ENCODE measurements at places on chromosomes 12 and 14.

- DNase-seq, result no peak
Observed at GRCh38 chr12:21617030-21617429, 12.4 kb upstream of the GYS2 start.

DNA sequence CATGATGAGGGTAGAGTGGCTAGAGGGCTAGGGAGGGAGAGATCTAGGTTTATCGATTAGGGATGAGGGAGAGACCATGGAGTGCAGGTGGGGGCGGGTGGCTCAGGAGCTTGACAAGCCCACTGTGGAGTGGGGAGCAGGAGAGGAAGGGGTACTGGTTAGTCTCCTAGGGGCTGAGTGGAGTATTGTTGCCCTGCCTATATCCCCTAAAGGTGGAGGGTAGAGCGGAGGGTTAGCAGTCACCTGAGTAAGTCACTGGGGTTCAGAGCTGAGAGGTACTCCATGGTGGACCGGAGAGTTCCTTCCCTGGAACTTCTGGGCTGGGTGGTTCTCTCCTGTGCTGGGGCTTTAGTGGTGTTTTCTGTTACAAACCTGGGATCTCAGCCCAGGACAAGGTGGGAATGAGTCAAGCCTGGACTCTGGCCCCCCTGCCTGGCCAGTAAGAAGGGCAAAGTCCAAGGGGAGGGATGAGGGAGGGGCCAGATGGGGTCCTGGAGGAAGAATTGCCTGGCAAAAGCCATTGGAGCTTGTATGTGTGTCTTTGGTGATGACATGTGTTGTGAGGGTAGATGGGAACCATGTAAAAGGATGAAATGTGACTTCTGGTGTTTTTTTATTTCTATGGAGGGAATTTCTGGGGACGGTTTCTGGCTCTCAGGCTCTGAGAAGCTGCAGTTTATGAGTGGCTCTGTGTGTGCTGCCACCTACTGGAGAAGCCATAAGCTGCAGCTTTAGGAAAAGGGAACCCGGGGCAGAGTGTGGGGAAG lies at the start of gene CIDEB:
Gene CIDEB (minus strand): TSS at position 403 of the 767 bp plus-strand sequence. CDS start 119 bp downstream, at position 284.
- DNase-seq, result peak; percentile 63

- DNase-seq, result peak; percentile 84
Observed at GRCh38 chr12:98352218-98352811, 163.1 kb upstream of the TMPO start.

- peak; percentile 20 for DNase-seq
Observed at GRCh38 chr14:58488550-58488949, 61.0 kb downstream of the KIAA0586 start.

GRCh38 chr12:53010955-53011354 lies 4.7 kb downstream of the EIF4B start:
- DNase-seq, result no peak

- no peak for DNase-seq
Observed at GRCh38 chr12:11678781-11679180, 29.3 kb downstream of the ETV6 start.

- DNase-seq, result no peak
Observed at GRCh38 chr14:37247791-37248461, 50.2 kb downstream of the MIPOL1 start.

DNA sequence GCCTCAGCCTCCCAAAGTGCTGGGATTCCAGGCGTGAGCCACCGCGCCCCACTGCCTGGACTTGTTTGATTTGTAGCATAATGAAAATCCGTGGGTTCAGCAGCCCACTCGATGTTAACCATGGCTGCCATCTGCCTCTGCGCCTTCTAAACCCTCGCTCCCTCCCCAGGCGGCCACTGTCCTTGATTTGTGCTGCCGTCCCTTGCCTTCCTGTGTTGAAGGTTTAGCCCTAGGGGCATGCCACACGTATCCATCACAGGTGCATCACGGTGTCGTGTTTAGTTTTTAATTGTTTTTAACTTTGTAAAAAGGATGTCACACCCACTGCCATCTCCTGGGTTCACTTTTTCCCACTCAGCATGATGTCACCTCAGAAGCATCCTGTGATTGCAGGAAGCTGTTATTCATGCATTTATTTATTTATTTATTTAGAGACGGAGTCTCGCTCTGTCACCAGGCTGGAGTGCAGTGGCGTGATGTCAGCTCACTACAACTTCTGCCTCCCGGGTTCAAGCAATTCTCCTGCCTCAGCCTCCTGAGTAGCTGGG lies 24.5 kb upstream of the ULK1 start:
- no peak for DNase-seq

GRCh38 chr12:98606359-98606988 lies 13.0 kb downstream of the SLC25A3 start:
- DNase-seq, result no peak

DNA sequence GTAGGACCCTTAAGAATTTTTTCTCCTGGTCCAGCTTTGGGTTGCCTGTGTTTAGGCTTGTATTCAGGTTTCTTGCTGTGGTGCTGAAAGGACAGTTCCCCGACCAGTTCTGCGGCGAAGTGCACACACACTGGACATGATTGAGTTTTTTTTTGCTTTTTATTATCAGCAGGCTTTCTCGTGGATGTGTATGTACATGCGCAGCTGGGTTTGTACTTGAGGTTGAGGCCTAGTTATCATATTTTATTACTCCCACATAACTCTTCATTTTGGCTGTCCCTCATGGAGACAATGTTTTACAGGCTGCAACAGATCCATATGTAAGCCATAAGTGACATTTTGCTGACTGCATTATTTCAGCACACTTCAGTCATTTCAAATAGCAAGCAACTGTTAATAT lies 2.5 kb downstream of the SCN8A start:
- peak; percentile 21 for DNase-seq

DNA sequence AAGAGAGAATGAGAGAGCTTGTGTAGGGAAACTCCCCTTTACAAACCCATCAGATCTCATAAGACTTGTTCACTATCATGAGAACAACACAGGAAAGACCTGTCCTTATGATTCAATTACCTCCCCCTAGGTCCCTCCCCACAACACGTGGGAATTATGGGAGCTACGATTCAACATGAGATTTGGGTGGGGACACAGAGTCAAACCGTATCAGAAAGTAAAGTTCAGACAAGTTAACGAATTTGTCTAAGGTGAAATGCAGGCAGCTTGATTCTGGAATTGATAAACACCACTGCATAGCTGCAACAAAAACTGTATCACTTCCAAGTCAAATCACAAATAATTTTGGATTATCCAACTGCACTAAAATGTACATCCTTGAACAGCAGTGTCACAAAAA lies 47.4 kb downstream of the FOXN3 start:
- DNase-seq, result no peak

DNA sequence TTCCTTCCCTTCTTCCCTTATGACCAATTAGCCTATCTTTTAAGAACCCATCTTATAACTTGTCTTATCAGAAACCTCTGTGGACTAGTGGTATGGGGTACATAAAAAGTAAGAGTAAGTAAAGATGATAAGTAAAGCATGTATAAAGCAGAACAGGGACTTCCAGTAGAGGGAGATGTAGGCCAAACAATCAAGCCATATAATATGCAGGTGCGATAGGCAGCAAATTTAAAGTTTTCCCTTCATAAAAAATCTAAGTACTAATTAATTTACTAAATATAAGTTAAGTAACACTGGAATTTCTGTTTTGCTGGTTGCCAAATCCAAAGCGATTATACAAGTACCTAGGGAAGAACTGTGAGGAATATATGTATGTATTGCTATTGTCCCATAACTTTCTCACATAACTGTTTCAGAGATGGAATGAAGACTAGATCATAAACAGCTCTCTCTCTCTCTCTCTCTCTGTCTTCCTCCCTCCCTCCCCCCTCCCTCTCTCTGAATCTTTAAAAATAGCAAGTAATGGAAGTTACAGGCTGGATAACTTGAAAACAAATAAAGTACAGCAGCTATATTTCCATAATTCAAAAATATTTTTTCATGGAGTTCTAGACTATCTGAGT lies 25.7 kb downstream of the METTL25 start:
- DNase-seq, result peak; percentile 26

DNA sequence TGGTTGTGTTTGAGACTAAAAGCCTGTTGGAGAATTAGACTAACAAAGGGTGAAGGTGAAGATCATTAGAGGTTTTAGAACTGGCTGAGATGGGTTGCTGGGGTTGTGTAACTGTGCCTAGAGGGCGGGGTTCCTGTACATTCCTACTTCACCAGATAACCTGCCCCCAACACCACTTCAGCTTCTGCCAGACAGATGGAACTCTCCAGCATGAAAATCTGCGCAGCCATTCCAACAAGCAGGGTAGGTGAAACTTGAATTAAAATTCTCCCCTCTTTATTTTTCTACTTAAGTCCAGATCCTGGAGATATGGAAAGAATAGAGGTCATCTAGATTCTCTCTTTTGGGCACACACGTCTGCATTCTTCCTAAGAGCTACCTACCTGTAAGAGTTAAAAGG lies 6.0 kb downstream of the FOXG1 start:
- no peak for DNase-seq

GRCh38 chr14:72583316-72584272 lies 310.3 kb downstream of the DPF3 start:
- DNase-seq, result no peak

DNA sequence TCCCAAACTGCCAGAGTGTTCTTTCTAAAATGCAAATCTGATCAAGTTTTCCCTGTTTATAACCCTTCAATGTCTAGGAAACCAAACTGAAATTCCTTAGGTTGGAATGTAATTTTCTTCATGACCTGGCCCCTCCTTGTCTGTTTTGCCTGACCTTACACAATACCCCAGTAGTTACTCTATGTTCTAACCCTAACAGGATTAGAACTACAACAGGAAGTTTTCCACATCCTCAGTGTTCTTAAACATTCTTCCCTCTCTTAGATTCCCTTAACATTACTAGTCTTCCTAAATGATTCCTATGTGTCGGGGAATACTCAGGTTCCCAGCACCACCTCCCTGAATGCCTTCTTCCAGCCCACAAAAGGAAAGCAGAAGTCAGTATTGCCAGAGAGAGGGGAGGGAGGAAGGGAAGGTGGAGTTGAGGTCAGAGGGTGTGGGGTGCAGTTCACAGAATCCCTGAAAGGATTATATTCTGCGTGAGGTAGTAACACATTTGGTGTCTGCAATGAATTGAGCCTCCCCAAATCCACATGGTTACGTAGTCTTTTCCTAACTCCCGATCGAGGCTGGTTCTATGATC lies 72.6 kb downstream of the BBS10 start:
- no peak for DNase-seq

DNA sequence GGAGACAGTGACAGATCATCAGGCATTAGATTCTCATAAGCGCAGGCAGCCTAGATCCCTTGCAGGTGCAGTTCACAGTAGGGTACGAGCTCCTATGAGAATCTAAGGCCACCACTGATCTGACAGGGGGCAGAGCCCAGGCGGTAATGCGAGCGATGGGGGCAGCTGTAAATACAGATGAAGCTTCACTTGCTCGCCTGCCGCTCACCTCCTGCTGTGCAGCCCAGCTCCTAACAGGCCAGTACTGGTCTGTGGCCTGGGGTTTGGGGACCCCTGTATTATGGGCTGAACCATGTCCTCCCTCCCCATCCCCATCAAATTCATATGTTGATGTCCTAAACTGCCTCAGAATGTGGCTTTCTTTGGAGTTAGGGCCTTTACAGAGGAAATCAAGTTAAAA lies 63.2 kb downstream of the NOS1 start:
- DNase-seq, result no peak

- DNase-seq, result no peak
Observed at GRCh38 chr14:77989441-77989991, 180.7 kb upstream of the NRXN3 start.

GRCh38 chr12:120362516-120363273 lies 6.3 kb downstream of the MSI1 start:
- DNase-seq, result no peak

DNA sequence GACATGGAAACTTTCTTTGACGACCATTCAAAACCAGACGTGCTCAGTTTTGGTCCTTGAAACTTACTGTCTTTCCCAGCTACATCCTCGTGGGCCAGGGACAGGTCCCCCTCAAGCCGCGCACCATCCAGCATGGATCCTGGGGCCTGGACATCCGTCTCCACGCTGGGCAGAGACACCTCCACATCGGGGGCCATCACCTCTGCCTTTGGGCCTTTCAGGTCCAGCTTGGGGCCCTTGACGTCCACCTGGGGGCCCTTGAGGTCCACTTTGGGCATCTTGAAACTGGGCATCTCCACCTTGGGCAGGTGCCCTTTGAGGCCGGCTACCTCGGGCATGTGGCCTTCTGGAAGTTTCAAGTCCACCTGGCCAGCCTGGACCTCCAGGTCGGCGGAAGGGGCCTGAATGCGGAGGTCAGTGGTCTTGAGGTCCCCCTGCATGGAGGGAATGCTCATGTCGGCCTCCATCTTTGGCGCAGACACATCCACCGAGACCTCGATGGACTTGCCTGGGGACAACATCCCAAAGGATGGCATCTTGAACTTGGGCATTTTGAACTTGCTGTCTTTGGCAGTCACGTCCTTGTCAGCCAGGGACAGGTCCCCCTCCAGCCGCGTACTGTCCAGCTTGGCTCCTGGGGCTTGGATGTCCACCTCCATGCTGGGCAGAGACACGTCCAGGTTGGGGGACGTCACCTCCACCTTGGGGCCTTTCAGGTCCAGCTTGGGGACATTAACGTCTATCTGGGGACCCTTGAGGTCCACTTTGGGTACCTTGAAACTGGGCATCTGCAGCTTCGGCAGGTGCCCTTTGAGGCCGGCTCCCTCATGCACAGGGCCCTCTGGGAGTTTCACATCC lies 17.1 kb downstream of the PLD4 start:
- DNase-seq, result no peak

DNA sequence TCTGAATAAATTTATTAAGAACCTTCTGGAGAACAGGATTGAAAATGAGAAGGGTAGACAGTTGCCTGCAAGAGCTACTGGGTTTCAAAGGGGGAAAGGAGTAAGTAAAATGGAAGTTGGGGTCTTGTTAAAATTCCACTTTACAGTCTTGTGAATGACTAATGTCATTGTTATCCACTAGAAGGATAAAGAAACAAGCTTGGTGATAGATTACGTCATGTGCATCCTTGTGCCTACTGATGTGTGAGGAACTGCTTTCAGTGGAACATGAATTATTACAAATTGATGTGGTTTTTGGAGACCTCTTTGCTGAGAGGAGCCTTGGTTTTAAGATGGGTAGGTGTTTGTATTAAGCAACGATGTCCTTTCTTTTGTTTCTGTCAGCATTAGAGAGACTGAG lies 272.5 kb upstream of the PRICKLE1 start:
- DNase-seq, result no peak

GRCh38 chr14:32897698-32898064 lies 41.0 kb upstream of the NPAS3 start:
- DNase-seq, result no peak

- DNase-seq, result no peak
Observed at GRCh38 chr12:92478692-92479091, 224.1 kb upstream of the PLEKHG7 start.

- peak; percentile 57 for DNase-seq
Observed at GRCh38 chr12:45644541-45644940, 85.0 kb upstream of the ARID2 start.

GRCh38 chr14:54901380-54902142 lies 1.1 kb downstream of the GCH1 start:
- peak; percentile 22 for DNase-seq

- DNase-seq, result no peak
Observed at GRCh38 chr12:67449591-67450052, 180.5 kb downstream of the CAND1 start.

DNA sequence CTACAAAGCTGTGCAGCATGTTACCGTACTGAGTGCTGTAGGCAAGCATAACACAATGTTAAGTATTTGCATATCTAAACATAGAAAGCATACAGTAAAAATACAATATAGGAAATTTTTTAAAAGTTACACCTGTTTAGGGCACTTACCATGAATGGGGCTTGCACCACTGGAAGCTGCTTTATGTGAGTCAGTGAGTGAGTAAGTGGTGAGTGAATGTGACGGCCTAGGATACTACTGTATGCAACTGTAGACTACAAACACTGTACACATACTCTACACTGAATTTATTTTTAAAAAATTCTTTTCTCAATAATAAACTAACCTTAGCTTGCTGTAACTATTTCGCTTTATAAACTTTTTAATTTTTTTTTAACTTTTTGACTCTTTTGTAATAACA lies 82.1 kb upstream of the FSCB start:
- peak; percentile 2 for DNase-seq
